Left lung (tissue), 14 donors: ENCODE measurements at places on chromosomes 7 and 10. TPM values are rescaled to one million over a fixed set of nuclear protein-coding genes. Genes with fewer than 3 reads are reported as not detected.
A peak's percentile ranks its signal among the peaks of the same experiment; 100 is the strongest.

PIK3AP1 gene
- 91.3 TPM for total RNA-seq

RHBDD2 gene
- total RNA-seq: 62.4 TPM

- H3K27ac ChIP-seq: no peak overlapping the region
- peaks cover 4% of the 10 kb centered on the region for H3K27me3 ChIP-seq
- no peaks in the 10 kb centered on the region for H3K4me1 ChIP-seq
- no peak overlapping the region for H3K4me3 ChIP-seq
- no peaks in the 10 kb centered on the region for H3K36me3 ChIP-seq
- no peak for DNase-seq
Observed at GRCh38 chr10:15451137-15452094, 80.3 kb upstream of the FAM171A1 start.

GRCh38 chr7:47142867-47143175, 439.1 kb downstream of the TNS3 start:
- no peak overlapping the region for H3K4me3 ChIP-seq
- no peaks in the 10 kb centered on the region for H3K4me1 ChIP-seq
- H3K27ac ChIP-seq: no peak overlapping the region
- no peaks in the 10 kb centered on the region for H3K36me3 ChIP-seq

GRCh38 chr10:1049425-1049958, 573 bp upstream of the IDI1 start:
- H3K36me3 ChIP-seq: peaks cover 14% of the 10 kb centered on the region
- no peak for DNase-seq
- peaks cover 11% of the 10 kb centered on the region for H3K4me1 ChIP-seq
- peak overlapping the region; percentile 89 for H3K4me3 ChIP-seq

GRCh38 chr10:66591865-66592264, 334.0 kb upstream of the LRRTM3 start:
- no peaks in the 10 kb centered on the region for H3K36me3 ChIP-seq
- no peak overlapping the region for H3K27ac ChIP-seq
- H3K27me3 ChIP-seq: no peaks in the 10 kb centered on the region
- H3K4me3 ChIP-seq: no peak overlapping the region
- H3K4me1 ChIP-seq: no peaks in the 10 kb centered on the region
- DNase-seq: no peak
